NCI-H774 (cell line): ENCODE measurements at places on chromosomes 13 and 19.

DNA sequence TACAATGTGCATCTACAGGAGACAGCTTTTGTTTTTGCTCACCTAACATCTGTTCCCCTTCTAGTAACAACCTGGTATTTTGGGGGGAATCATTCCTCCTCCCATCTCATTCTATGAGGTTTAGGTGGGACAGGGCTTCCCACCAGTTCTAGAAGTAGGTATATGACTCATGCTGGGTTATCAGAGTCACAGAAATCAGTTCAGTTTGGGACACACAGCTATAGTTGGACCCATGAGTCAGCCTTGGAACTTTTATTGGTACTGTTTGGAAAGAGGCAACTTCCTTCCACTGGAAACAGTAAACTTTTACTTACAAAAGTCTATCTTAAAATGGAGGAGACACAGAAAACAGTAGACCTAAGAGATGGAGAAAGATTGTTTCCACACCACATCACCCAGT is 185.5 kb downstream of the DNAJC3 start:
- DNase-seq, result no peak

DNA sequence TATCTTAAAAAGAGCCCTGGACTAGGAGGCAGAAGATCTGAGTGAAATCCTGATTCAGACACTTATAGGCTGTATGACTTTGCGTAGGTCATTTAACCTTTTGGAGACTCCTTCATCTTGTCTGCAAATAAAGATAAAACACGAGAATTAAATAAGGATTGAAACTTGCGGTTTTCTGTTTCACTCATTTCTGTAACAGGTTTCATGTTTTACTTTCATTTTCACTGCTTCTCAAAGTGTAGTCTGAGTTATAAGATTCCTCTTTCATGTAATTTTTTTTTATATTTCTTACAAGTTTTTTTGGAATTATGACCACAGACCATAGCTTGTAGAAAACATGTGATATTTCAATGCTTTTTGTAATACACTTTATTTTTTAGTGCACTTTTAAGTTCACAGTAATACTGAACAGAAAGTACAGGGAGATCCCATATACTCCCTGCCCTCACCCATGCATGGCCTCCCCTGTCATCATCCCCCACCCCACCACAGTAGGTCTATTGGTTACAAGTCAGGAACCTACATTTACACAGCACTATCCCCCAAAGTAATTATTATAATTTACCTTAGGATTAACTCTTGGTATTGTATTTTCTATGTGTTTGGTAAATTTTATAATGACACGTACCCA is 174.6 kb downstream of the ITGBL1 start:
- no peak for DNase-seq

DNA sequence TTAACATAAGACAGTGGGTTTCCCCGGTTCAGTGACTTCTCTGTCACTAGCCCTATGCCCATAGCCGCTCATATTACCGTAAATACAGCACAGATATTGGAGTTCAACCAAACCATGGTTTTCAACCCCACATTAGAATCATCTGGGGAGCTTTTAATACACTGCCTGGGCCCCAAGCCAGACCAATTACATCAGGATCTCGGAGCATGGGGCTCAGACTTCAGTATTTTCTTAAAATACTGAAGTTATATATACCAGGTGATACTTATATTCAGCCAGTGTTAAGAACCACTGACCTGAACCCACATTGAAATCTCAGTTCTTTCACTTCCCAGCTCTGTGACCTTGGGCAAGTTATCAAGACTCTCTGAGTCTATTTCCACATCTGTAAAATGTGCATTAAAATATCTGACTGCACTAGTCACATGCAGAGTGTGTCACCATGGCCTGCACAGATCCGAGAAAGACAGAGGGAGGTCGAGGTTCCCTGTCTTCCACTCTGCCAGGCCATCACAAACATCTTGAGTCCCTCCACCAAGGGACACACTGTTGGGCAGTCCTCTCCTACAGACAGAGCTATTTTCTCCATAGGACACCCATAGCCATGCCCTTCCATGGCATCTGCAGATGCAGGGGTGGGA is 32.2 kb upstream of the IPO5 start:
- DNase-seq, result no peak

DNA sequence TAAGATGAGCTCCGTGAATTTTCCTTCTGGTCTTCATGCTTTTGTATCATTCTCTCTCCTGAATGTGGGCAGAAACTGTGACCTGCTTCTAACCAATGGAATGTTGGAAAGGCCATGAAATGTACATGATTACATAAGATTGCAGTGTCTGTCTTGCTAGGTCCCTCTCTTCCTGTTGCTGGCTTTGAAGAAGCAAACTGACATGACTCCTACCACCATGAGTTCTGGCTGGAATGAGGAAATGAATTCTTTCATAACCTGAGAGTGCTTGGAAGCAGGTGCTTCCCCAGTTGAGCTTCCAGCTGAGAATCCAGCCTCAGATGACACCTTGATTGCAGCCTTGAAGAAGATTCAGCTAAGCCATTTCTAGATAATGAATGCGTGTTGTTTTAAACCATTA is 275.0 kb upstream of the MIR17HG start:
- DNase-seq, result no peak

DNA sequence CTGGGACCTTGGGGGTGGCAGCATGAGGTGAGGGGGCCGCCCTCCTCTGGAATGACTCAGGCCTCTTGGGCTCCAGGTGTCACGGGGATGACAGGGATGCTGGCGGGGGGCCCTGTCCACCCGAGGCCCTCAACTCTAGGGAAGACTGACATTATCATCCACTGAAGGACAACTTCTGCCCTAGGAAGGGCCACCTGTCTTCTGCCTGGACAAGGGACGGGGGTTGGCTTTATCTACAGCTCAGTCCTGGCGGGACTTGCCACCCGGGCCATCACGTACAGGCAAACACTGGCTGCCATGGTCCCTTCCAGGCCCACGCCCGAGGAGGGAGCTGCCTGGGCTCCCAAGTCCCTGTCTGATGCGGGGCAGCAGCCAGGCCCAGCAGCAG is 130.7 kb downstream of the STK24 start:
- DNase-seq, result no peak

DNA sequence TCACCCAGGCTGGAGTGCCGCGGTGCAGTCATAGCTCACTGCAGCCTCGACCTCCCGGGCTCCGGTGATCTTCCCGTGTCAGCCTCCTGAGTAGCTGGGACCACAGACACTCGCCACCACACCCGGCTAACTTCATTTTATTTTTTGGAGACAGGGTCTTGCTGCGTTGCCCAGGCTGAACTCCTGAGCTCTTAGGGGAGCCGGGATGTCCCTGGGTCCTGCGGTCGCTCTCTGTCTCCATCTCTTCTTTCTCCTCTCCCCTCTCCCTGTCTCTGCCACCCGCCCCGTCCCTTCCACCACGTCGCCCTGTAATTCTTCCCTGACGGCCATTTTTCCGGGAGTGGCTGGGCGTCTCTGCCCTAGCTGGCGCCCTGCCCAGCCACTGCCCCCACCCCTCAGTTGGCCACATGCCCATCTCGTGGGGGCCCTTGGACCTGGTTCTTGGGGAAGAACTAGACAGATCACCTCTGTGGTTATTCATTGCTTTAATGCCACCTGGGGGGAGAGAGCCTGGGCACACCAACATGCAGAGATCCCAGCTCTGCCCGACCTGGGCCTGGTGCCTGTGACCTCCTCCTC is 18.9 kb downstream of the ARID3A start:
- DNase-seq, result no peak

GRCh38 chr19:32718286-32718685 is 1.3 kb upstream of the TDRD12 start:
- no peak for DNase-seq

- no peak for DNase-seq
Observed at GRCh38 chr19:31531326-31531725, 182.1 kb upstream of the TSHZ3 start.

DNA sequence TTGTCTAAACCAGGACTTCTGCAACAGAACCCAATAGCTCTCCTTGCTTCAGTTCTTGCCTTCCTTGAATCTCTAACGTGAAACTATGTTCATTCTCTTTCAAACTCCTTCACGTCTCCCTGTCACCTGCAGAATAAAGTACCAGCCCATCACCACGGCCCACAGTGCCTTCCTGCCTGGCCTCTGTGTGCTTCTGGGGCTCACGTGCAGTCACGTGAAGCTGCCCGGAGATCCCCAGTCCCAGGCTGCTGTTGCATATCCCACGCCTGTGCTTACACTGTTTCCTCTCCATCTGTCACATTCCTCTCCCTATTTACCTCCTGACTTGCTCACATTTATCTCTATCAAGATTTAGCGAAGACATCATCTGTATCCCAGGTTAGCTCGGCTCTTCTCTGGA is 102.8 kb downstream of the STARD13 start:
- DNase-seq, result no peak

DNA sequence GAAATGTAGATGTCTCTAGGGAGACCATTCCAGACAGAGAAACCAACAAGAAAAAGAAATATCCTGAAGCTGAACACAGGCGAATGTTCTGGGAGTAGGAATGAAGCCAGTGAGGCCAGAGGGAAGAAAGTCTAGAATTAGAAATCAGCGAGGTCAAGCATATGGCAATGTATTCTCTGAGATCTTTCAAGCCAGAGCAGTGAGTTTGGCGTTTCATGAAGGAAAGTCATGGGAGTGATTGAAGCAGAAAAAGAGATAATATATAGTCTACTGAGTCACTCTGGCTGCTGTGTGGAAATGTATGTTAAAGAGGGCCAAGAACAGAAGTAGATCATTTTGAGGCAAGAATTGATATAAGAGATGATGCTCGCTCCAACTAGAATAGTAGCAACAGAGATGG is 576.0 kb downstream of the PCDH17 start:
- DNase-seq, result no peak

- no peak for DNase-seq
Observed at GRCh38 chr19:18176367-18177310, 3.0 kb downstream of the IFI30 start.

DNA sequence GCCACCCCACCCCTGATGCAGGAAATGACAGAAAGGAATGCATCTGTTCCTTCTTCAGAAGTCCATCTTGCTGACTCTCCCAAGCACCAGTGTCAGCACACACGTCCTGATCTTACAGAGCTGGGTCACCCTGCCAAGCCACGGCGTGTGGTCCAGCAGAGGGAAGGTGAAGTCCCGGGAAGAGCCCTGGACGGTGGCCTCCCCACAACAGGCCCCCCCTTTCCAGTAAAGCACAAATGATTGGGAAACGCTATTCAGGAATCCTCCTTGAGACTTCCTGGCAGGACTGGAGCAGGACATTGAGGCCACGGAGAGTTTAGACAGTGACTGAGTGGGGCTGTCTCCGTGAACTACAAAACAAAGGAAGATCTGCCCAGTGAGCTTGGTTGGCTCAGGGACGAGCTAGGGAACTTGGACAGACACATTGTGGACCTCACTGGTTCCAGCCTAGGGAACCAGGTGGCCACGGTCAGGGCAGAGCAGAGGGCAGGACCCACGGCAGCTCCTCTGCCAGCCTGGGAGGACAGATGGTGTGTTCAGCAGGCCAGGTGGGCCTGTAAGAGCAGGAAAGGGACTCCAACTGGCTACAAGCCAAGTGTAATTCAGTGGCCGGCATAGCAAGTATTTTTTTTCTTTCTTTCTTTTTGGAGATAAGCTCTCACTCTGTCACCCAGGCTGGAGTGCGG is 41.7 kb downstream of the ELL start:
- peak; percentile 39 for DNase-seq

- peak; percentile 41 for DNase-seq
Observed at GRCh38 chr19:10644260-10645007, 9.7 kb upstream of the ILF3 start.

- no peak for DNase-seq
Observed at GRCh38 chr19:10976131-10976892, 15.5 kb downstream of the SMARCA4 start.

- DNase-seq, result no peak
Observed at GRCh38 chr19:18385675-18386542, at the start of gene GDF15. TSS of gene GDF15 (plus strand) at chr19:18386158. CDS start at chr19:18386190, 32 bp downstream.

GRCh38 chr19:44925114-44925891 is 10.9 kb downstream of the APOC1 start:
- no peak for DNase-seq

- DNase-seq, result no peak
Observed at GRCh38 chr19:31326329-31327028, 22.8 kb downstream of the TSHZ3 start.

- no peak for DNase-seq
Observed at GRCh38 chr13:25887962-25888655, 163.7 kb downstream of the SHISA2 start.

DNA sequence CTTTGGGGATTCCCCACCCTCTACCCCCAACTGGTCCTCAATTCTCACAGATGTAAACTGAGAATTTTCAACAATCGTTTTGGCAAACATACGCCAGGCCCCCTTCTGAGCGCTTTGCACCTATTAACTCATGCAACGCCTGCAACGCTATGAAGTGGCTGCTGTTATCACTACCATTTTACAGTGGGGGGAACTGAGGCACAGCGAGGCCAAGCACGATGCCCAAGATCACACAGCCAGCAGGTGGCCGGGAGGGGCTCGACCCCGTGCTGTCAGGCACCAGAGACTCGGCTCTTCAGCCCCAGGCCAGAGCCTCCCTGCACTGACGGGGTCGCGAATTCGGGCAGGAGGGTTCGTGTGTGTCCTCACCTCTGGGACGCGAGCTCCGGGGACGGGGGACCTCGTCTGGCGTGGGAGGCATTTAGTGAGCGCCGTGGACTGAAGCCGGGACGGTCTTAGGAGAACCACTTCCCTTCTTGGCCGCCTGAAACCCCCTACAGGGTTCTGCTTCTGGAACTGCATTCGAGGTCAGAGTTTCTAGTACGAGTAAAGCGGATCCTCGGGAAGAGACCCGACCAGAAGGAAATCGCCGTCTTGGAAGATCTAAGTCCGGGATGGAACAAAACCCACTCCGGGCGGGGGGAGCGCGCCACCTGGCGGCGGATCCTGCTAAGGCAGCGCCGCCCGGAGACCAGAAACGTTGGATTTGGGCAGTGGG is 21.0 kb downstream of the ZNF114 start:
- peak; percentile 29 for DNase-seq
